ENCODE measurements at places on chromosomes 12 and 14.

- peak; percentile 88 for DNase-seq
Measured at GRCh38 chr14:73755434-73756014, 41.3 kb upstream of the PNMA1 start.

DNA sequence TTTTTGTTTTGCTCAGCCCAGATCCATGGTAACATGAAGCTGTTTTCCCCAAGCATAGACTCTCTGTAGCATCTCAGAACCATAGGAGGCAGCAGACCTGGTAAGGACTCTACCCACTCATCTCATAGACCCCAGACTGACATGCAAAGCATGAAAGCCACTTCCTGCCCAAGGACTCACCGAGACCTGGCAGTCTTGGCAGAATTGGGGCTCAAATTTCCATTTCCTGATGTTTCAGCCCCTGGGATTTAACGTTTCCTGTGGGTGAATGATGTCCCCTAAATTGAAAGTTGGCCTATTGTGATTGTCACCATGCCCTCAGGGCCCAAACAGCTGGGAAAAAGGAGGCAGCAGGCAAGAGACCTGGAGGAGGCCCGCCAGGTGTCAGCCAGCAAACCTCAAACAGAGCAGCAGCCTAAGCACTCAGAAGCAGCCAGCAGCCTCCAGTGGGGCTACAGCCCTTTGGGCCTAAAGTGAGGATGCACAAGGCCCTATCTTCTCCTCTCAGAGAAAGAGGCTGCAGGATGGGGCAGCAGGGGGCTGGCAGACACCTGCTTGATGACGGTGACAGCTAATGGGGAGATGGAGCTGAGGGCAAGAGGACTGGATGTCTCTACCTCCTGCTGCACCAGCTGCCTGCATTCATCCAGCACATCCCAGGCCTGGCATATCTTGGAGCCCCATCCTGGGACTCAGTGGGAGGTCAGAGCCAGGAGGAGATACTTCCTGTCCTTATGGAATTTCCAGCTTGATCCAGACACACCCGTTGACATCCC, 8.5 kb downstream of the KRT85 start:
- DNase-seq: no peak

- DNase-seq: peak; percentile 48
Measured at GRCh38 chr12:88052686-88053085, 23.5 kb upstream of the C12orf50 start.

GRCh38 chr14:79967453-79967852, 243.9 kb downstream of the DIO2 start:
- DNase-seq: no peak

GRCh38 chr12:116996621-116997020, 85.9 kb downstream of the FBXW8 start:
- DNase-seq: no peak

DNA sequence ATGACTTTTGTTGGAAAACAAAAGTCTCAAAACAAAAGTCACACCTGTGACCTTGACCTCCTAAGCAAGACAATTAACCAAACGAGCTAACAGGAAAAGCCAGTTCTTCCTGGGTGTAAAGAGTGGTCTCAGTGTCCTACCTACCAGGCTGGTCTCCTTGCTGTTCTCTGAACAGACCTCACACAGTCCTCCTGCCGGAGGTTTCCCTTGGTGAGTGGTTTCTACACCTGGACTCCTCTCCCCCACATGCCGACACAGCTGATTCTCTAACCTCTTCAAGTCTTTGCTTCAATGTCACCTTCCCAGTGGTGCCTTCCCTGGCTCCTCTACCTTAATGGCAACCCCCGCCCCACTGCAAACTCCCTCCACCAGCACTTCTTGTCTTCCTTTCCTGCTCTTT, 238.6 kb downstream of the ZFP36L1 start:
- no peak for DNase-seq

DNA sequence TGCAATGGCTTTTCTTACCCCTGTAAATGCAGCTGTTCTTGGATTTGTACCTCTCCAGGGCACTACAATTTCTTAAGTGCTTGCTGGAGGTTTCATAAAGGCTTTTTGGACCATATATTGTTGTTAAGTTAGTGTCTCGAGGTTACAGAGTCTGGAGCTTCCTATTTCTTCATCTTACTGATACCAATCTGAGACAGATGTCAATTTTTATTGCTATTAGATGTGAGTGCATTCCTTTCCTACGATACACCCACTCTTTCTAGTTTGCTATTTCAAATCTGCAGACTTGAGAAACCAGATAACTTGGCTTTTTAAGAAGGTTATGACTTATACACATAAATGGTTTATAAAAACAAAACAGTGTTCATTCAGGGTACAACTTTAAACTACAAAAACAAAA, 2.1 kb downstream of the NOXRED1 start:
- no peak for DNase-seq

- no peak for DNase-seq
Measured at GRCh38 chr14:103341250-103342129, 7.5 kb downstream of the EIF5 start.

- no peak for DNase-seq
Measured at GRCh38 chr12:115830633-115831032, 446.9 kb downstream of the MED13L start.

DNA sequence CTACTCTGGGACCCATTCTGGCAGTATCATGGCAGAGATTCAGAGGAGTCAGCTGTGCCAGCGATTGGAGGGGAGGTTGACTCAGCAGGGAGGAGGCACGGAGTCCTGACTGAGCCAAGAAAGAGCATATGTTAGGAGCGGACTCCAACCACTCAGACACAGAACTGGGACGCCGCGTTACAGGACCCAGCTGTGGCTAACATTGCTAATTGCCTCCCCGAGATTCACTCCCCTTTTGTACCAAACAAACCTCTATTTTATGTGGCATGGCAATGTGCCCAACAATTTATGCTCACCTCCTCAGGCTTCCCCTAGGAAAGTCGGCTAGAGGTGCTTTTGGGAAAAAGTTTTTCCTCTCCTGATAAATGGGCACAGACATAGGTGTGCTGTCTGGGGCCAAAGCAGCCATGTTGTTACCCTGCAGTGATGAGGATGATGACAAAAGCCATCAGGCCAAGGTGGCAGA, 15.2 kb upstream of the CLIP1 start:
- peak; percentile 30 for DNase-seq

GRCh38 chr14:71267691-71268090, 360.4 kb downstream of the PCNX1 start:
- no peak for DNase-seq

DNA sequence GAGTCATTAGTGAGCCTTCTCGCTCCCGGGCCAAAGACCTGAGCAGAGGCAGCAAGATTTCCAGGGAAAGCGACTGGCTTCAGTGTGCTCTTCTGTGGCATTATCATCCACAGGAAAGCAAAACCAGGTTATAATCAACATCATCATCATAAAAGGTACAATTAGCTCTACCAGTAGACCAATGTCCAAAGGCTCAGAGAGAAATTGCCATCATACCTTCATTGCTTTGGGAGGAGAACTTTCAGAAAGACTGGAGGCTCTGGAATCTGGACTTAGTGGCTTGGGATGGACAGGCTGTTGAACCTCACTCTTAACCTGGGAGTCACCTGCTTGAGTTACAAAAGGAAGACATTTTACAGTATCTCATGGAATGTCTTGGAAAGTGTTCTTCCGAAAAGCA, 25.1 kb upstream of the CERS5 start:
- DNase-seq: no peak

DNA sequence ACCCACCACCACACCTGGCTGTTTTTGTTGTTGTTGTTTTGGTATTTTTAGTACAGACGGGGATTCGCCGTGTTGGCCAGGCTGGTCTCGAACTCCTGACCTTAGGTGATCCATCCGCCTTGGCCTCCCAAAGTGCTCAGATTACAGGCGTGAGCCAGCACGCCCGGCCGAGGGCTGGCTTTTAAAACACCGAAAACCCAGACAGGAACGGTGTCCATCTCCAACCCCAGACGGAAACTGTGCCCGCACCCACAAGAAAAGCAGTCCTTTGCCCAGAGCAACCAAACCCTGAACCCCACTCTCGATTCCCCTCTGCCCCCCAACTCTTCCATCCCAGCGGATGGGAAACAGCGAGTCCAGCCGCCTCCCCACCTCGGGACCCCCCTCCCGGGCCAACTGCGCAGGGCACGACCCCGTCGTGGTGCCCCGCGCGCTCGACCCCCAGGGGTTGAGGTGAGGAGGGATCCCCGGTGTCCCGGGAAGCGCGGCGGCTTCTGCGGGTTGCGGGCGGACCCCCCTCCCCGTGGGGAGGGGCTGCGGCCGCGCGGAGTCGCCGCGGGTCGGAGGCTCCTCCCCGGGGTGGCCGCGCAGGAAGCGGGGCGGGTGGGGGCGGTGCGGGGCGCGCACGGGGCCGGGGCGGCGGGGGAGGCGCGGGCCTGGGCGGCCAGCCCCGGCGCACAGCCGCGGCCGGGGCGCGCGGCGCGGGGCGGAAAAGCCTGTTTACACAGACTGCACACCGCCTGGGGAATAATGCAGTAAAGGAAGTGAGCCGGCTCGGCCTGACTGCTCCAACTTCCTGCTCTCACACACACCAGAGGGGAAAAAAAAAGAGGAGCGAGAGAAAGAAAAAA, at the start of gene ELK3:
Gene ELK3 (plus strand): TSS at position 651 of the 851 bp plus-strand sequence.
- no peak for DNase-seq

DNA sequence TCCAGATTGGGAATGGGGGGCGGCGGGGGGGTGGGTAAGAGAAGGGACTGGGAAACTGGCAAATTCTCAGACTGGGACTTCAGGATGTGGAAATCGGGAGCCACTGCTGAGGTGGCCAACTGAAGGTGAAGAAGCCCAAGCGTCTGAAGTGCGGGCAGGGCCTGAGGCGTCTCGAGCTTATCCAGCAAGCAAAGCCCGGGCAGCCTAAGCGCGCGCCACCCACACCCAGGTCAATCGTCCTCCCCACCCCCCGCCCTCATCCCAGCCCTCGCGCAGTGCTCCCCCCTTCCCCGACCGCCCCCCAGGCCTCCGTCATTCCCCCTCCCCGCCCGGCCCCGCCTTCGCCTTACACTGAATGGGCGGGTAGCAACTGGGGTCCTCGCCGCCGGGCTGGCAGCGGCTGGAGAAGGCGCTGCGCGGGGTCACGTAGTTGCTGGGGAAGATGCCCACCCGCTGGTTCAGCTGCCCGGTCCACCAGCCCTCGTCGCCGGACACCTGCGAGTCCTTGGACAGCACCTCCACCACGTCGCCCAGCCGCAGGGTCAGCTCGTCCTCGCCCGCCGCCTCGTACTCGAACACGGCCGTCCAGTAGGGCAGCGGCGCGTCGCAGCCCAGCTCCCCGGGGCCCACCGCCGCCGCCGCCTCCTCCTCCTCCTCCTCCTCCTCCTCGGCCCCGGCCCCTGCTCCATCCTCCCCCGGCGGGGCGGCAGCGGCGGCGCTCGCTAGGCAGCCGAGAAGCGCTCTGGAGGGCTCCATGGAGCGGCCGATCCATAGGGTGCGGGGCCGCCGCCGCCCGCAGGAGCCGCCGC, 693 bp downstream of the MAP3K9 start:
- DNase-seq: no peak

- DNase-seq: no peak
Measured at GRCh38 chr12:57766464-57767304, at the start of gene CYP27B1. CYP27B1 (minus strand) TSS chr12:57767078; CDS start chr12:57767041, 37 bp downstream.

- no peak for DNase-seq
Measured at GRCh38 chr14:95828649-95829265, 47.9 kb upstream of the TUNAR start.

GRCh38 chr12:49956663-49957569, 4.8 kb upstream of the AQP5 start:
- DNase-seq: no peak

GRCh38 chr14:103423050-103423461, 37.8 kb downstream of the MARK3 start:
- DNase-seq: no peak

GRCh38 chr14:34065690-34066391, 115.0 kb upstream of the EGLN3 start:
- DNase-seq: no peak

- DNase-seq: peak; percentile 85
Measured at GRCh38 chr12:116358893-116359761, 81.6 kb upstream of the MED13L start.

DNA sequence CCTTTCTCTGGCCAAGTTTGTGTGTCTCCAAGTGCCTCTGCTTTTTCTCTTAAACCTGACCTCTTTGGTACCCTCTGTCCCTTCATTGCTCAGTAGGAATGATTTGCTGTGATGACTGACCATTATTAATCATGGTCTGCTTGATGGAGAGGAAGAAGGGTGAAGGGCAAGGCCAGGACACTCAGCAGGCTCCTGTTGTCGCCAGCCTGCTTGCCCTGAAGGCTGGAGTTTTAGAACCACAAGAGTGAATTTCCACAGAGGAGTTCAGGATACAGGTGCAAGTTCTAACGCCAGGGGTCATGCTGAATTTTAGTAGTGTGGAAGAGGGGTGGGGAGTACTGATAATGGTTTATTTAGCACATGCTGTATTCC, 2.8 kb upstream of the ITGA5 start:
- no peak for DNase-seq

DNA sequence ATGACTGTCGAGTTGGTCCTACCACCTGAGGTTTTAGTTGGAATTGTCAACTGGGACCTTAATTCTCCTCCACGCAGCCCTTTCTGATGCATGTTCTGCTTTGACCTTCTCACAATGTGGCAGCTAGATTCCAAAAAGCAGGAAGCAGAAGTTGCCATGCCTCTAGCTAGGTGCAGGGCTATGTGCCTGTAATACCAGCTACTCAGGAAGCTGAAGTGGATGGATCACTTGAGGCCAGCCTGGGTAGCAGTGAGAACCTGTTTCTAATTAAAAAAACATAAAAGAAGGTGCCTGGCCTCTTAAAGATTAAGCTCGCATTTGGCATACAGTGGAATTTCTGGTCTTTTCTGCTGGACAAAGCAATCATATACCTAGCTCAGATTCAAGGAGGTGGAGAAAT, 77.1 kb downstream of the FGD4 start:
- no peak for DNase-seq

DNA sequence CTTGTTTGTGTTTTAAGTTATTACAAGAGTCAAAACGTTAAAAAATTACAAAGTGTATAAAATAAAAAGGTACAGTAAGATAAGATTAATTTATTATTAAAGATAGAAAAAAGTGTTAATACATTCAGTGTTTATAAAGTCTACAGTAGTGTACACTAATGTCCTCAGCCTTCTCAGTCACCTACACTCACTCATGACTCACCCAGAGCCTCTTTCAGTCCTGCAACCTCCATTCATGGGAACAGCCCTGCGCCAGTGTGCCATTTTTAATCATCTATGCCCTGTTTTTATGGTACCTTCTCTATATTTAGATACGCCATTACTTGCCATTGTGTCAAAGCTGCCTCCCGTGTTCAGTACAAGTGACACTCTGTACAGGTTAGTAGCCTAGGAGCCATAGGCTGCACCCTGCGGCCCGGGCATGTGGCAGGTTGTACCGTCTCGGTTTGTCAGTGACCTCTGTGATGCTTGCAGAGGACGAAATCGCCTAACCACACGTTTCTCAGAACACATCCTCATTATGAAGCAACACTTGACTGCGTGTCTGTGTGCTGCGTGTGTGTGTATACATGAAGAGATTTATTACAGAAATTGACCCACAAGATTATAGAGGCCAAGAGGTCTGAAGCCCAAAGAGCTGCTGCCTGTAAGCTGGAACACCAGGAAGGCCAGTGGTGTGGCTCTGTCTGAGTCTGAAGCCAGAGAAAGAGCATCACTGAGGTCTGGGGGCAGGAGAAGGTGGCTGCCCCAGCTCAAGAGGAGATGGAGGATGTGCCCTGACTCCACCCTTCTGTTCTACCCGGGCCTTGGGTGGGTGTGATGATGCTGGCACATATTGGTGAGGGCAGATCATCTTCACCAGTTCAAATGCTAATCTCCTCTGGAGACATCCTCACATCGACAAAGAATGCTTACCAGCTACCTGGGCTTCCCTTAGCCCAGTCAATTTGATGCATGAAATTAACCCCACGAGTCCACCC, 116.6 kb upstream of the C14orf180 start:
- no peak for DNase-seq

Data from pons (tissue), 1 donor.